ENCODE measurements at places on chromosomes 3 and 15.

DNA sequence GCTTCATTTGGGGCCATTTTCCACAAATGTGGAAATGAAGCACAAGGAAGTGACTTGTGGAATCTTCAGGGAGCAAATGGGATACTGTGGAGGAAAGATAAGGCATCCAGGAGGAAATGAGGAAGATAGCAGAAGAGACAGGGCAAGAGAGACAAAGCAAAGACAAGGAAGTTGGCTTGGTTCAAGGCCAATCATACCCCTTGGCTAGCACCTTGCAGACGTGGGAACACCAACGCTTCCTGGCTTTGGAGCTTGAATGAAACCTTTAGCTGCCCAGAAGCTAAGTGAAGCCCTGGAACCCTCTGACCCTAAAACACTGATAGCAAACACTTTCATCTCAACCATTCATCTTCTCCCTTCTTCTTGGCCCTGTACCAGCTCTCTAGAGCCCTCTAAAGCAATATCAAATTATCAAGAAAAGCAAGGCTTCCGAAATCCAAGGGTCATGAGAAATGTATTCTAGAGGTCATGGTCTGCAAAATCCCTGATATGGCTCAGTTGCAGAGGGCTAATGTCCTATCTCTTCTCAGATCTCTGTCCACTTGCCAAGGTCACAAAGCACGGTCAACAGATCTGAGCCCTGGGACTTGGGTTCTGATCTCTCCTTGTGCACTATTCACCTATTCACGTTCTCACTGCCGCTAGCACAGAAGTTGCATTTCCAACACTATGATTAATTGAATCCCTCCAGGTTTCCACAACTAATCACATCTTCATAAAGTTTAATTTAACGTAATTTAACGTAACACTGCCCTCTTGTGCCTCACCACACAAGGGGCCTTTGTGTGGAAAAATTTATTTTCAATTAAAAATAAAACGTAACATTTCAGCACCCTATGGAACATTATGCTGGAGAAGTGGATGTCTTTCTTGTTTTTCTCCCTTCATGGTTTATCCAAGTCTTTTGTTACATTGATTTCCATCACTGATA lies 557.6 kb upstream of the ADAMTS9 start:
- no peak for DNase-seq

DNA sequence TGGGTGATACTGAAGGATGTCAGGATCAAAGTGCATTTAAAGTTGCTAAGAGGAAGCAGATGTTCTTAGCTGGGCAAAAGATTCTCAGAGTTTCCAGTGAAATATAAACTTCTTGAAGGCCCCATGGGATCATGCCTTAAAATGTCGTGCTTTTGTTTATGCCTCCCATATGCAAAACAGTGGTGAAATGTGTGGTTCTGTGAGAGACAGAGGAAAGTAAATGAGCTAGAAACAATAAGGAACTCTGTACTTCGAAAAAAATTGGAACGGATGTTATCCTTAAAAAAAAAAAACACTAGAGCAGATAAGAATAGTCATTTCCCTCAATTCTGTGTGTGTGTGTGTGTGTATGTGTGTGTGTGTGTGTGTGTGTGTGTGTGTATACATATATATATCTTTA lies 497.0 kb upstream of the TBL1XR1 start:
- DNase-seq, result no peak

- DNase-seq, result no peak
These were observed 3.9 kb upstream of the UBL7 start for GRCh38 chr15:74464897-74465296.

- no peak for DNase-seq
These were observed 59.7 kb downstream of the ADAMTS7 start for GRCh38 chr15:78751602-78751979.

DNA sequence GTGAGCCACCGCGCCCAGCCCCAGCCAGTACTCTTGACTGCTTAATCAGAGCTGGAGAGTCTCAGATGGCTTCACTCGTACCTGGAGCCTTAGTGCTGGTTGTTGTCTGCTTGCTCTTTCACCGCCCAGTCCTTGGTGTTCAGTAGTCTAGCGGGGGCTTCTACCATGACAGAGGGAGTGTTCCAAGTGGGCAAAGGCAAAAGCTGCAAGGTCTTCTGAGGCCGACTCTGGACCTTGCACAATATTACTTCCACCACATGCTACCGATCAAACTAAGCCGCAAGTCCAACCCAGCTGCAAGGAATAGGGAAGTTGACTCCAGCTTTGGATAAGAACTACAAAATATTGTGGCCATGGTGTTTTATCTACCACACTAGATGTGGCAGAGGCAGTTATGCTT lies 6.6 kb downstream of the PARL start:
- DNase-seq, result no peak

GRCh38 chr3:87982421-87982820 lies 76.4 kb downstream of the CGGBP1 start:
- DNase-seq, result no peak

DNA sequence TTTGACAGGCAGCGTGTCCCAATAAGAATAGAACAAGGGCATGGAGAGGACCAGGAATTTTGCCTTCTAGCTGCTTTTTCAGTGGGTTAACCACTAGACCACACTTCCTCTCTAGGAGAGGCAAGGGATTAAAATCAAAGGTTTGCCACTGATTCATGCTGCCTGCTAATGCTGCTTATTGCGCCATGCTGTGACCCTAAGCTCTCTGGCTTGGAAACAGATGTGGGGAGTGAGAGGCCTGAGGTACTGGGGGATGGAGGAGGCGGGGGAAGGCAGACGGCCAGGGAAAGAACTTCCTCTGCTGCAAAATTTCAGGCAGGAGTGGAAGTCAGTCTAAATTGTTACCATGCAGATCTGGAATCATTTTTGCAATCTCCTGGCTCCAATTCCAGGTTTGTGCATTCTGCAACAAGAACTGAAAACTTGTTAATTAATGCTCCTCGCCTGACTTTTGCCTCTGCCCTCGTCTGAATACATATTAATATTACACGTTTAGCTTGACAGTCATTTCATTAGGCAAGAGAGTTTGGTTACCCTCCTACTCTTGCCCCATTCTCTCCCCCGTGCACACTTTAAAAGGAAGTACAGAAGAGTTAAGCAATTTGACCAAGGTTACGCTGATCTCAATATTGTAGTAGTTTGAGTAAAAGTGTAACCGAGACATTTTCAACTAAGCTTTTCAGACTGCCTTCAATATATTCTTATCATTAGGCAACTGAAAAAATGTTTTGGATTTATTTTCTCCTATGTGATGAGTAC lies 121.7 kb upstream of the SPRED1 start:
- no peak for DNase-seq

- no peak for DNase-seq
These were observed 626.2 kb downstream of the IGSF11 start for GRCh38 chr3:118408431-118408830.

DNA sequence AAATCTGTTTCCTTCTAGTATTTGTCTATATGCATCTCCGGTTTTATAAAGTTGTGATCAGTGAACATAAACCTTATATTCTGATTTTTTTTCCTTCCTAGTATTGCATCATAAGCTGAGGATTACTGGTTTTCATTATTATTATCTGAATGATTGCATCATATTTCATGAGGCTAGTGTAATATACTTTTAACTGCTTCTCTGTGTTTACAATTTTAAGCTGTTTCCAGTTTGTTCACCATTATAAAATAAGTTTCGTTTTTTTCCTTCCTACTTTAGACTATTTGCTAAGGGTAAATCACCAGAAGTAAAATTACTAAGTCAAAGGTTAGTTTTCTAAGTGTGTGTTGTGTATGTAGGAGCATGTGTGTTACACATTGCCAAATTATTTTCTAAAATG lies 20.2 kb downstream of the SEMA6D start:
- DNase-seq, result no peak

DNA sequence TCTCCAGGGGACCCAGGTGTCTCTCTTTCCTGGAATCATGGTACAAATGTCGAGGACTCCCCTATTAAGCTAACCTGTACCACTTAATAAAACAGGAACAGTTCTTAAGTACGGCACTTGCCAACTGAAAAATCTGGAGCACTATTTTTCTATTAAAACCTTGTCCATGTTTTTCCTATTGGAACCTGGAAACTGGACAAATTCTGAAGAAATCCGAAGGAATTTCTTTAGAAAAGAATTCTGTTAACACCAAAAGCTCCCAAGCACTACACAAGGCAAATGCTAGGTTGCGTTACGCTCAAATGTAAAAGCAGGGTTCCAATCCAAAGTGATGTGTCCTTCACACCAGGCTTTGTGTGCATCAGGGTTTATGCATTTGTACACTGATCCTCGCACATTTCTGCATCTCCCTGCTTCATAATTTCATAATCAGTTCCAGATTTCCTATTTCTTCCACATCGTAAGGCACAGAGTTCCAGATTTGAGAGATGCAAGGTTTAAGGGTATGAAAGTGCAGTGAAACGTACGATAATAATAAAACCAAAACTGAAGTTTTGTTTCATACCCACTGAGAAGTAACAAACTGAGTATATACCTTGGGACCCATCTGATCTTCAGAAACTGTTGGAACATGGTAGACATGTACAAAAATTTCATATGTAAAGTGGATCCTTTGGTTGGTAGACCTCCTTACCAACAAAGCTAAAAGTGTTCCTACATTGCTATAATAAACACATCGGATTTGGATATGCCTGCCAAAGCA lies 132.1 kb upstream of the WNT5A start:
- DNase-seq, result no peak

- DNase-seq, result no peak
These were observed 30.1 kb downstream of the SUCNR1 start for GRCh38 chr3:151903501-151903991.

GRCh38 chr3:16060945-16061344 lies 113.5 kb upstream of the GALNT15 start:
- no peak for DNase-seq

GRCh38 chr3:61612211-61613194 lies 51.1 kb downstream of the PTPRG start:
- DNase-seq, result no peak

GRCh38 chr3:99700631-99701268 lies 62.4 kb downstream of the COL8A1 start:
- DNase-seq, result no peak

DNA sequence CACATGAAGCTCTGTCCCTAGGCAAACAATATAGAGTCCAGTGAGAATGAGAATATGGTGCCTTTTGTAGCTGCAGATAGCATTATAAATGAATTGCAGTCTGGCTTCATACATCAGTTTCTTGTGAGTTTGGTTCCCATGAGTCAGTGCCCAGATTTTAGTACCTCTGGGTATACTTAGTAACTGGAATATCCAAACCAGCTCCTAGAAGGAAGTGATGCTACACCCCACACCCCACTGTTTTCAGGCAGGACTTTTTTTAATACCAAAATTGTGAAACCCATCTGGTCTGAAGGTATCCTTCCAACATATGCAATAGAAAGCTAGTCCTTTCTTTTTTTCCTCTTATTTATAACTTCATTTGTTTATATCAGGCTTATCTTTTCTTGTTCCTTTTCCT lies 42.1 kb upstream of the FOXP1 start:
- DNase-seq, result no peak

GRCh38 chr15:77148191-77148590 lies 77.3 kb upstream of the TSPAN3 start:
- DNase-seq, result no peak

- DNase-seq, result no peak
These were observed 54.8 kb downstream of the TMEM266 start for GRCh38 chr15:76114561-76114960.

DNA sequence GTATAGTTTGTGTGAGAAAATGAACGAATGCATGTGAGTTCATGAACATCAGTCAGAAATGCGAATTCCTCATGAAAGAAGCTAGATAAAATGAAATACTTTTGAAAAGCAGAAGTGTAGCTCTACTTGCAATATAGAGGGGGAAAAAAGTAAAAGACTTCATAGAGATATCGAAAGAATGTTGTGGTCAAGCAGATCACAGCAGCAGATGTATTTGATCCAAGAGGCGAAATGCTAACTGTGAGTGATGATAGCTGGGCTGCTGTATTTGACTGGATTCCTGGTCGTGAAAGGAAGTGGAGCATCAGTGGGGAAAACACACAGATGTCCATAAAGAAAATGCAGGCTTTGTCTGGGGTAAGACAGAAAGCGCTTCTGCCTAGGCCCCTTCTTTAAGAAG lies 112.4 kb downstream of the ADAMTSL3 start:
- DNase-seq, result no peak

- DNase-seq, result no peak
These were observed 64.7 kb upstream of the ZBTB38 start for GRCh38 chr3:141303481-141304223.

DNA sequence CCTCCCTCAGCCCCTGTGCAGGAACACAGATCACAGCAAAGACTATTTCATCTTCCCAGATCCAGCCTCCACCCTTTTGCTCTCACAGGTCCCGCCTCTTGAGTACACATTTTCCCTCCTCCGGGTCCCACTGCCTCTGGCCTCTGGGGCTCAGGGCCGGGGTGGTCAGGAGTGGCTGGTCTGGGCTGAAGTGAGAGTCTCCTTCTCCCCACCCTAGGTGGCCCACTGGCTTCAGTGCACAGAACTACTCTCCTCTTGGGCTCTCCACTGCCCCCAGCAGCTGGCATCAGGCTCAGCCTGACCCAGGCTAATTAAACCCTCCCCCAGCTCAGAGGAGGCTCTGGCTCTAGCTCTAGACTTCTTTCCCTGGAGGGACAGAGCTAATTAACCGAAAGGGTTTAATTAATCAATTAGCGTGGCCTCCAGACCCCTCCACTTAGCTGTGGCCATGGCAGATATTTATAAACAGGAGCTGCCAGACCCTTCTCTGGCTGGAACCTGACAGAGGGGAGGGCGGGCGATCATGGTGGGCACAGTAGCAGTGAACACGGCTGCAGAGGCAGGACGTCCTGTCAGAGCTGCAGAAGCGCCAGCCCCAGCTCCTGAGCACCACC lies 15.1 kb downstream of the DUSP7 start:
- DNase-seq, result no peak

GRCh38 chr3:175238801-175239200 lies 379.7 kb downstream of the NAALADL2 start:
- no peak for DNase-seq

DNA sequence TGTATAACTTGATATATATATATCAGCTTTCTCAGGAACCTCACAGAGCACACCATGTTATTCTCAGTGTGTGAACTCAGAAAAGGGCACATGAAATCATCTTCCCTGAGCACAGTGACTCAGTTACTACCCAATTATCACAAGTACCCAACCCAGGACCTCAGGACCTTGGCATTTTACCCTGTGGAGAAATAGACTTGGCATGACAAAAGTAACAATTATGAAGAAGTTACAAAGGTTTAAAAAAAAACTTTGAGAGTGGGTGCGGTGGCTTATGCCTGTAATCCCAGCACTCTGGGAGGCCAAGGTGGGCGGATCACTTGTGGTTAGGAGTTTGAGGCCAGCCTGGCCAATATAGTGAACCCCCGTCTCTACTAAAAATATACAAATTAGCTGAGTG lies 52.4 kb downstream of the ONECUT1 start:
- DNase-seq, result no peak

DNA sequence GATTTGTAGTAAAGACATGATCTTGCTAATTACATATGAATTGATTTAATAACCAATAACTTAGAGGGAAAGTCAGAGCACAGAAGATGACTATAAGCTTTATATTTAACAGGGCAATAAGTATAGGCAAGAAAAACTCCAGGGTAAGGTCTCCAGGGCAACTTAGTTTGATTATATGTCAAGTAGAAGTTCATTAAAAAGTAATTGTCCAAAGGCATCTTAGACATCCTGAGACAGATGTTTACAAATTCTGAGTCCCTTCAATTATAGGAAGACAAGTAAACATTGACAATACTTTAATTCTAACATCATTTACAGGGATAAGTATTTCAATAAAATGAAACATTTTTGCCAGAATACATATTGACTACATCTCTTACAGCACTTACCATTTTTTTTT lies 416.0 kb downstream of the RAP2B start:
- no peak for DNase-seq

GRCh38 chr15:99021694-99022093 lies 14.1 kb upstream of the PGPEP1L start:
- DNase-seq, result no peak
